ENCODE measurements at places on chromosomes 2 and 18. TPM values are rescaled to one million over a fixed set of nuclear protein-coding genes. Genes with fewer than 3 reads are reported as not detected.

Gene MMADHC
- total RNA-seq, result 155 TPM

Gene OTX1
- total RNA-seq, result 0.28 TPM

Gene IL36A
- total RNA-seq, result 0.09 TPM

Gene AQP12A
- total RNA-seq, result not detected

Gene KCNE4
- not detected for total RNA-seq

Gene CYS1
- 0.19 TPM for total RNA-seq

Gene DOK6
- total RNA-seq, result 0.28 TPM

Gene CHN1
- total RNA-seq, result 14.5 TPM

Gene RNF138
- 33.5 TPM for total RNA-seq

Gene IKZF2
- 0.09 TPM for total RNA-seq

Gene NDUFAF7
- total RNA-seq, result 15.4 TPM

Gene GBX2
- 4.5 TPM for total RNA-seq

Gene DNAJC5G
- total RNA-seq, result not detected

Gene EFHD1
- total RNA-seq, result 0.47 TPM

Gene BCL2L11
- 6.4 TPM for total RNA-seq

Gene TMEM150A
- 8.8 TPM for total RNA-seq

Gene CAPN14
- total RNA-seq, result under 0.01 TPM

Gene LOXHD1
- total RNA-seq, result not detected

Gene ARHGAP15
- total RNA-seq, result not detected

Gene DQX1
- 0.09 TPM for total RNA-seq

Gene ZNF532
- total RNA-seq, result 28.3 TPM

Gene SH2D6
- total RNA-seq, result 0.28 TPM

Gene GPR35
- under 0.01 TPM for total RNA-seq

Gene POU3F3
- total RNA-seq, result not detected

Gene NT5DC4
- total RNA-seq, result not detected

Gene SCYGR4
- not detected for total RNA-seq

Gene ZSWIM2
- total RNA-seq, result not detected

Gene HOXD12
- not detected for total RNA-seq

Gene PTH2R
- not detected for total RNA-seq

Gene ZNF512
- total RNA-seq, result 16.0 TPM

Gene FSHR
- not detected for total RNA-seq

Gene IGFBP5
- 52.9 TPM for total RNA-seq

Gene IL1F10
- not detected for total RNA-seq

Gene SERPINB11
- total RNA-seq, result not detected

Gene PROKR1
- not detected for total RNA-seq

Gene COLEC12
- 0.94 TPM for total RNA-seq

Gene RAB1A
- total RNA-seq, result 104 TPM

Gene IL36RN
- not detected for total RNA-seq

Gene LYG1
- total RNA-seq, result 0.27 TPM

Data from endothelial cell of coronary artery (primary cell).